Left forelimb (tissue), 1 donor: ENCODE measurements at places on chromosomes 12 and 14.
A peak's percentile ranks its signal among the peaks of the same experiment; 100 is the strongest.

DNA sequence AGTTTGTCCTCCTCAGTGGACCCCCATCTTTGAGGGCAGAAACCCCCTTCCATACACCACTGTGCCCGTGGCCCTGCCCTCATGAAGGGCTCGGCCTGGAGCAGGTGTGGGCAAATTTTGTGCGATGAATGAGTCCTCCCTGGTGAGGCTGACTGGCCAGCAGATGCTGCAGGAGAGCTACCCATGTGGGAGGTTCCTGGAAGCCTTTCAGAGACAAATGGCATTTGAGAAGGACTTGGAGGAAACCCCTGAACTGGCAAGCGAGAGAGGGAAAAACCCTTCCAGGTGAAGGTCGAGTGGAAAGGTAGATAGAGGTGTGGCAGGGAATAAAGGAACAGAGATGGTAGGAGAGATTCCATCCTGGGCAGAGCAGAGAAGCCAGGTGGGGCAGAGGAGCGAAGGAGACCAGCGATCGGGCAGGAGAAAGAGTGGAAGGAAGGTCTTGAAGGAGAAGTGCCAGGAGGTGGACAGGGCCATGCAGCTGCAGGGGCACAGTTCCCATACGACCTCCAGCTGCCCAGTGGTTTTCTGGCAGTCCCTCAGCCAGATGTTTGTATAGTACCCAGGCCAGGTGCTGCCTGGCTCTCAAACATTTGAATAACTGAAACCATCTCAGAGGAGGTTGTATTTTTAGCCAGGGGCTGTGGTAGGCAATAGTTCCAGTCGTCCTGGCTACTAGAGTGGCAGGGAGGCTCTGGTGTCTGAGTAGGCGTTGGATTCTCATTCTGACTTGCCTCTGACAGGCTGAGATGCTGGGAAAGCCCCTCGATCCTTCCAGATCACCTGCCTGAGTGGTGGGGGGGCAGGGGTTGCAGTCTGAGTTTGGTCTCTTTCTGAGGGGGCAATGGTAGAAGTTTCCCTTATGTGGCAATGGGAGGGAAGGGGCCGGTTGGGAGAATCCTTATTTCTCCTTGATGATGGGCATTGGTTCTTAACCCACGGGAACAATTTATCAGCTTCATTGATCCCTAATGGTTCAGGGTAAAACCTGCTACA, 40.1 kb downstream of the FBXL14 start:
- no peak for DNase-seq

- no peak for DNase-seq
Measured at GRCh38 chr14:34843011-34843554, 32.1 kb downstream of the BAZ1A start.

GRCh38 chr14:100547633-100548294, 39.5 kb downstream of the BEGAIN start:
- no peak for DNase-seq

GRCh38 chr12:113203852-113204760, 17.2 kb upstream of the TPCN1 start:
- no peak for DNase-seq

DNA sequence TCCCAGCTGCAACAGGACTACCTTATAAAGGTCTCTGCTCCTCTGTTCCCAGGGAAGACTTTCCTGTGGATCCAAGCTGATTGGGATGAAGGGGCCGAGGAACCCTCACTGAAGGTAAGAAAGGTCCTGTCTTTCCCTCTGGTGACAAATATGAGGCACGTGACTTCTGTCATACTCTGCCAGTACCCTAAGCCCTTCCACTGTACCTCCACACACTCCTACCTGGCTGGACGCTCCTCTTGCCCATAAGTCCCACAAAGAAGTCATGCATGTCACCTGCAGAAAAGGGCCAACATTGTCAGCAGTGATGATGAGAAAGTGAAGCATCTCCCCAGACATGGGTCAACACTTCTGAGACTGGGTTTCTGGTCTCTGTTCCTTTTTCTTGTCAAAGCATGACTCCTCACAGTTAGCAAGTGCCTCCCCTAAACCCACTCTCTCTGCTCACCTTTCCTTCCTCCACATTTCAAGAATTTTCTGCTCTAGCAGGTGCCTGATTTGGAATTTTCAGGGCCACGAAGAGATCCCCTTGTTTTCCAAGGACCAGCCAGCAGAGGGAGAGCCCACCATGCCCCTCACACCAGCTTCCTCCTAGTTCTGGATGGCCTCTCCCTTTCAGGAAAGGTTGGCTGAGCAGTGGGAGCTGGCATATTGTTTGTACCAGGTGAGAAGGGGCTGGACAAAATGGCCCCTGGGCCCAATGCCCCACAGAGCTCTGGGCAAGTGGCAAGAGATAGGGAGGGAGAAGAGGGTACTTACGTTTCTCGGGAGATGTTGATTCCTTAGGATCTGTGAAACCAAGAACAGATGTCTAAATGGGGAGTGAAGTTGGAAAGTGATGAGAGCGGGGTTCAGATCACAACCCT, 3.5 kb downstream of the TAC3 start:
- DNase-seq, result no peak

DNA sequence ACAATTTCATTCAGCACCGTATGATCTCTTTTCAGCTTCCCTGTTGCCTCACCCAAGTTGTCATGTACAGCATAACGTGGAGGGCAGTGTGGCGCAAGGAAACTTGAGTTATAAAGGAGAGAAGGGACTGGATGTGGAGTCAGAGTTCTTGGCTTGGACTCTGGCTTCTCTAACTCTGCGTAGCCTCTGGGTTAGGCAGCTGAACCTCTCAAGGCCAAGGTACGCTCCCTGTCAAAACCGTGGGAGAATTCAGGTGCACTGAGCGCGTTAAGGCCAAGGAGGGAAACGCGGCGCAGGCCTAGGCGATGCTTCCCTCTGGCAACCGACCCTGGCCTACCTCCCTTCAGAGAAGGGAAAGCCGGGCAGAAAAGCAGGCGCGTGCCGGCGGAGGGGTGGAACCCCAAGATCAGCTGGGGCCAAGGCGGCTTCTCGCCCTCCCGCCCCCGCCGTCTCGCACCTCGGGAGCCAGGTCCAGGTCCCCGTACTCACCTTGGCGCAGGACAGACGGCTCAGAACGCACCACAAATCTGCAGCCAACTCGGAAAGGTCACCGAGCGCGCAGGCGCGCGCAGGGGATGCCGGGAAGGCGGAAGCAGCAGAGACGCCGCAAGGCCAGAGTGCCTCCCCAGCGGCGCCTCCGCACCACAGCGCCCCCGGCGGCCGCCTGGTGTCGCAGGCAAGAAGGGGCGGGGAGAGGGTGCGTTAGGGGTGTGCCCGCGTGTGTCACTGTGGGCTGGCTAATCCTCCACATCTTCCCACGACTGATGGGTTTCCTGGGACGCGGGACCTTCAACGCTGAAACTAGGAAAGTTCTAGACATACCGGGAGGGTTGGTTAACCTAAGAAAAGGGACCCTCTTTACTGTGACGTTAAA, 7.0 kb upstream of the TDRD9 start:
- peak; percentile 97 for DNase-seq

- no peak for DNase-seq
Measured at GRCh38 chr12:46608431-46609272, 217.1 kb downstream of the SLC38A4 start.

DNA sequence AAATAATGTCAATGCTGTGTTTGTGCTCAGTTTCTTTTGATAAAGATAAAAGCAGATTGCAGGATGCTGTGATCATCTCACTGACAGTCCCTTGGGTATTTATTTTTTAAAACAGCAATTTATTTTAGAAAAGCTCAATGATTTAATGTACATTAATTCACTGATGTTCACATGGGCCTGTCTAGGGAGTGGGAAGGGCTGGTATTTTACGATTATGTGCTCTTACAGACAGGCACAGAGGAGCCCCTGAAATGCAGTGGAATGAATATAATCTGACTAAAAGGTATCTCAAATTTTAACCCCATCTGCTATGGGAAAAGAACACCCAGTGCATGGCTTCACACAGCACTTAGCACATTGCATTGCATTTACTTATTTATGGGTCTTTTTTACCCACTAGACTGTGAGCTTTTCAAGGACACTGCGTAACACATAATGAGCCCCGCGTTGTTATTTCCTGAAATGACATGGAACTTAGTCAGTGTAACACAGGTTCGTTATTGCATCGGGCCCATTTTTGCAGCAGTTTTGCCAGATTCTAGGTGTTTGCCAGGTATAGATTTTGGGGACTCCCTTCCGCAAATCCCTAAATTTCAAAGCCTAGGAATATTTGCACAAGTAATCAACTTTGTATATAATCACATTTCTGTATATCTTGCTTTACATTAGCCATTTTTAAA, 425.3 kb upstream of the FBXO33 start:
- DNase-seq, result no peak

GRCh38 chr12:100741084-100741711, 53.4 kb upstream of the ANO4 start:
- DNase-seq, result no peak

GRCh38 chr12:13719986-13720385, 261.4 kb downstream of the GRIN2B start:
- no peak for DNase-seq

GRCh38 chr14:67409461-67409860, 2.5 kb downstream of the PLEK2 start:
- DNase-seq, result no peak

- no peak for DNase-seq
Measured at GRCh38 chr12:22738945-22739344, 114.0 kb downstream of the ETNK1 start.

DNA sequence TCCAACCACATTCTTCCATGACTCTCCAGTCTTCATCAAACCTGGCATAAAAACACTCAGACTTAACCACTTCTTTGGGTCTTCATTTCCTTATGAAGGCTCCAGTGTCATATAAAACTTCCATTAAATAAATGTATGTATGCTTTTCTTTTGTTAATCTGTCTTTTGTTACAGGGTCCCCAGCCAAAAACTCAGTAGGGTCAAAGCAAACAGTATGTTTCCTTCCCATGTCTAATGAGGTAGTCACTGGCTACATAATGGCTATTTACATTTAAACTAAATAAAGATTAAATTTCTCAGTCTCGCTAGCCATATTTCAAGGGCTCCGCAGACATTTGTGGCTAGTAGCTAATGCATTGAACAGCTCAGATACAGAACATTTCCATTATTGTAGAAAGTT, 40.1 kb upstream of the STAB2 start:
- no peak for DNase-seq

DNA sequence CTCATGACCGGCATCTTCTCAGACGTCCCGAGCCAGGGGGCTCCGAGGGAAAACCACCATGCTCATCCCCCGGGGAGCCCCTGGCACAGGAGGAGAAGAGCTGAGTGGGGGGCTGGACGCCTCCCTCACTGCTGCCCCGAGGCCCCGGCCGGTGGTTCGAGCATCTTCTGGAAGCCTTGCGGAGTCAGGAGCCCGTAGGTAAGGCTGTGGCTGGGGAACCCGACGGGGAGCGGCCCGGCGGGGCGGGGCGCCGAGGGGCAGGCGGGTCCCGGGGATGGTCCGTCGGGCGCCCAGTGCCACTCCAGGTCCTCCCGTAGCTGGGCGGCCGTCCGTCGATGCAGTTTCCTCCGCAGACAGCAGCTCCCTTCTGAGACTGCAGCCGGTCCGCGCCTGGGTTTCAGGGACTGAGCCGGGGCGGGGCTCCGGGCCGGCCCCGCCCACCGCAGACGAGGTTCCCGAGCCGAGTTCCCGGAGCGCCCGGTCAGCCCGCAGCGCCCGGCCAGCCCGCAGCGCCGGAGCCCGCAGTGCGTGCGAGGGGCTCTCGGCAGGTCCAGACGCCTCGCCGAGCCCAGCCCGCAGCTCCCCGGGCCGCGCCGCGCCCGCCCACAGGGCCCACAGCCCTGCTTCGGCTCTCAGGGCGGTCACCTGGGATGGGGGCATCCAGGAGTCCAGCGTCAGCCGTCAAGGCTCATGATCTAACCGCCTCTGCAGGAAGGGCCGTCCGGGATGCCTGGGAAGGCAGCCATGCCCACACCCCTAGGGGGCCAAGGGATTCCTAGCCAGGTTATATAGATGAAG, at the start of gene PGF:
Gene PGF, minus strand, starts transcription at position 369 of the 798 bp plus-strand sequence. Its CDS starts 355 bp downstream, at position 14.
- DNase-seq, result no peak

DNA sequence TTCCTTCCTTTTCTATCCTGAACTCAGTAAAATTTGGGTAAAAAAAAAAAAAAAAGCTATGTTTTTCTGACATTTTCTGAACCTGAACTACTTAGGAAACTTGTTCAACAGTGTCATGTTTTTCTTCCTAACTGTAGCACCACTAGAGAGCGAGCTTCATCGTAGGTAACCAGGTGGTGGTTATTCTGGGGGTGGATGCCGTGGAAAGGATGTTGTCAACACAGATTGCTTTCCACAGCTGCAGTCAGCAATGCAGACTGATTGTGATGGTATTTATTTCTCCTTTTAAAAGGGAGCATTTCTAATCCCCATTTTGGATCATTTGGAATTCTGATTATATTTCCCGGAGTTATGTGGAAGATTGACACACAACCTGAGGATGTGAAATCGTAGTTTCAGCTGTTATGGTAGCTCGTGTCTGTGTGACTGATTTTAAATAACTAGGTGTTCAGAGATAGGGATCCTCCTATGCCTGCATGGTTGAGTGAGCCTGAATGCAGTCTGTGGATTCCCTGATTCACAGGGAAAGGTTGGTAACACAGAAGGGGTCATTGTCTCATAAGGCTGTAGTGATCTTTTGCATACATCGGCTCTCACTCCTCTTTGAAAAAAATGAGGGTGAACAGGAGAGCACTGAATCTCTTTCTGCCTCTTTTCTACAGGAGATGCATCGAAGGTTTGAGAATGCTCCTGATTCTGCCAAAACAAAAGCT, 113.2 kb downstream of the ERC1 start:
- no peak for DNase-seq

- DNase-seq, result no peak
Measured at GRCh38 chr12:43965899-43966298, 130.0 kb downstream of the TMEM117 start.

- no peak for DNase-seq
Measured at GRCh38 chr12:6316921-6317692, 6.6 kb downstream of the PLEKHG6 start.

- no peak for DNase-seq
Measured at GRCh38 chr14:104638927-104639450, 34.4 kb upstream of the TMEM179 start.

GRCh38 chr12:97335115-97335514, 127.5 kb upstream of the RMST start:
- DNase-seq, result no peak

- no peak for DNase-seq
Measured at GRCh38 chr12:122830517-122831214, 4.6 kb upstream of the HIP1R start.

GRCh38 chr14:58663494-58664111, 25.8 kb downstream of the DACT1 start:
- no peak for DNase-seq

- no peak for DNase-seq
Measured at GRCh38 chr12:103846415-103846814, 5.4 kb upstream of the NT5DC3 start.

DNA sequence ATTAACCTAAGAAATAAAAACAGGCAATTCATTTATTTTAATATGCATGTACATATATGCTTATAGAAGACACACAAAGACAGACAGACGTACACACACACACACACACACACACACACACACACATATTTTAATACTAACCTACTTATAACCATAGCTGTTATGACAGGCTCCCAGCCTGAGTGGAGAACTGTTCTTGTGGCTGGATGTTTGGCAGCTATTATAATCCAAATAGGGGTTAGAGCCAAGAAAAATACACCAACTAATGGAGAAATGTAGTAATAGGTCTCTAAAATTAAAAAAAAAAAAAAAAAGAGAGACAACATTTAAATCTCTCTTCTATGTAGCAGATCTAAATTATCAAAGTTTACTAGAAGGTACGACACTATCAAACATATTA, 91.8 kb downstream of the SLC41A2 start:
- no peak for DNase-seq
